ENCODE measurements at places on chromosomes 11 and 22. TPM values are rescaled to one million over a fixed set of nuclear protein-coding genes. Genes with fewer than 3 reads are reported as not detected.
A peak's percentile ranks its signal among the peaks of the same experiment; 100 is the strongest.

The RAG2 gene
- total RNA-seq, result 0.10 TPM

The WBP2NL gene
- total RNA-seq, result not detected

The ABCC8 gene
- not detected for total RNA-seq

The KCTD14 gene
- 0.15 TPM for total RNA-seq

The MAPK11 gene
- total RNA-seq, result 3.2 TPM

DNA sequence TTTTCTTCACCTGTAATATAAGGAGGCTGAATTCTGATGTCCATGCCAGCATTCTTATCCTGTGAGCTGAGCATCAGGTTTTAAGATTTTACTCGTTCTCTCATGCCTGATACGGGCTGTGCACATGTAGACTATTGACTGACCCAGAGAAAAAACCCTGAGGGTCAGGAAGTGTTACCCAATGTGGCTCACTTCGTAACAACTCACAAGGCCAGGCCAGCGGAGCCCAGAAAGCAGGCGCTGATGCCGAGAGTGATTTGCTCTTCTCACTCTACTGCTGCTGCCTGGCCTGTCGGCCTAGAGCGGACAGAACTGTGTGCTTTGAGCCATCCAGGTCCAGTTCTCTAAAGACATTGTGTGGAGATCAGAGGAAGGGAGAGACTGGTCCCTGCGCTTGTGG, 10.8 kb downstream of the THYN1 start:
- no peak for DNase-seq

DNA sequence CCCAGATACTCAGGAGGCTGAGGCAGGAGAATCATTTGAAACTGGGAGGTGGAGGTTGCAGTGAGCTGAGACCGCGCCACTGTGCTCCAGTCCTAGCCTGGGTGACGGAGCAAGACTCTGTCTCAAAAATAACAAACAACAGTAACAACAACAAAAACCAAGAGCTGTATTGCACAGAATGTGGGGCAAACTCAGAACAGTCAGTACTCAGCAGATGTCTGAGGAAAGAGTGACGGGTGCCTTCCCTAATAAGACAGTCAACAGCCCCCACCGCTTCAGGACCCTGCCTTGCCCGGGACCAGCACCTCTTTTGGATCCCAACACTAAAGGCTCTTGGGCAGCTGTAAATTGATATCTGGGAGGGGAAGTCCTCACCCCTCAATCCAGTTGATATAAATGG, 40.3 kb downstream of the RIBC2 start:
- no peak for DNase-seq

DNA sequence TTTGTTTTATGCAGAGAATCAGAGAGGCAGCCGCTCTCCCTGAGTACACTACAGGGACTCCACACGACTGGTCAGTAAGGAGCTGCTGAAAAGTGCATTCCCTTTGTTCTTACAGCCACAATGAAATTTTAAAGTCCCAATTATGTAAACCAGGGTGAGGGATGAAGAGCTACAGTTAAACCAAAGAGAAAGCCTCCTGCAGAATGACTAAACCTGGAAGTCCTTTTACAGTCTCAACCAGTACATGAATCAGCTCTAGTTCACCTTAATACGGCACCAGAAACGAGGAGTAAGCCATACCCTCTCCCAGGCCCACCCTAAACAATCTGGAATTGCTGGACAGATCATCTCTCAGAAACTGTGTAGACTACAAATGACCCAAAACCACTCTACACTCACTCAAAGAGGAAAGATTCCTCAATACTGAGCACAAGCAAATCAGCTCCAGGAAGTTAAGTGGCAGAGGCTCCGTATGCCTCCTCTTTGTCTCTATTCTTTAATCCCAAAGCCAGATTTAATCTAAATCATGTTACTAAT, 113.1 kb downstream of the RBFOX2 start:
- no peak for DNase-seq

DNA sequence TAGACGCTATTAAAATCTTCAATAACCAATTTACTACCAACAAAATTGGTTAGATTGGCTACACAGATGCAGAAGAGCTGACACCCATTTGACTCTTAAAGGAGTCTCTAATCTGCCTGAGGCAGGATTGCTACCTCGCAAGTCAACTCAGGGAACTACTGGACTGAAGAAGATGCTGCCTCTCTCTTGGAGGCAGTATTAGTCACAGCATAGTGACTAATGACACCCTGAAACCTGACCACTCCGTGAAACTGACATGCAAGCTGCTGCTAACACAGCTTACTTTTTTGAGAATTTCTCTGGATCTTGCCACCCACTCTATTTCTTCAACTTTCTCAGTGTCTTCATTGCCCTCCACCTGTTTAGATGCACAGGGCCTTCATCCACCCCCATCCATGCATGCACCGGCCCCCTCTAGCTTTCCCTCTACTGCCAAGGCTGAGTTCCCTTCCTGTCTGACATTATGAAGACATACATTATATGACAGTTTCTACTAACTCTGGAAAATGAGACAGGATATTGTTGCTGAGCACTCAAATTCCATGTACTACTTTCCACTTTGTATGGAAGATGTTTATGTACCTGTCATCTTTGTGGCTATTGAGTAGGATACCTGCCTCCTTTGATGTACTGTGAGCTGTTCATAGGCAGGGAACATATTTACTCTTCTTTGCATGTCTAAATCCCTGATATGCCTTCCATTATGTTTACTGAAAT, 183.2 kb downstream of the MSANTD4 start:
- DNase-seq, result peak; percentile 1

DNA sequence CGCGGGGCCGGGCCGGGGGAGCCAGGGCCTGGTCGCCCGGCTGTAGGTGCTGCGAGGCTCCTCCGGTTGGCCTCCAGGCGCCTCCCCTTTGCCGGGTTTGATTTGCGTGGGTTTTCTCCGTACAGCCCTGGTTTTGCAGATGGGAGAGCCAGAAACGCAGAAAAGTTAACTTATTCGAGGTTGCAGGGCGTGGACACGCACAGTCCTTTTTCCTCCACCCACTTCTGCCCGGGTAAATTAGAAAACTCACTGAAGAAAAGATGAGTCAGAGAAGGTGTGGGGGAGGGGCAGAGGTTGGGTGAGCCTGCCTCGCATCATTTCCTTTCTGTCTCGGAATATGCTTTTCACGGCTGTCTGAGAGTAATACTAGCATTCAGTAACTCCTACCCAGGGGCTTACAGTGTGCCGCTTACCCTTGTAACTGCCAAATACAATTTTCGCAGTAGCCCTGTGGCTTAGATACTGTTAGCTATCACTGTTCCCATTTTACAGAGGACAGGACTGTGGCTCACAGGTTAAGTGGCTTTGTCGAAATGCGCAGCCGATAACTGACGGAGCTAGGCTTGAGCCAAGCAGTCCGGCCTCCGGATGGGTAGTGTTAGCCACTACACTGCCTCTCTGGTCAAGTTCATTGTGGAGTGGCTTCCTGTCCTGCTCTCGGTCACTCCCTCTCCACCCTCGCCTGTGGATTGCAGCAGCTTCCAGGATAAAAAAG, 812 bp downstream of the FADD start:
- DNase-seq, result peak; percentile 53

GRCh38 chr11:102783720-102784119, 3.3 kb upstream of the MMP10 start:
- no peak for DNase-seq

DNA sequence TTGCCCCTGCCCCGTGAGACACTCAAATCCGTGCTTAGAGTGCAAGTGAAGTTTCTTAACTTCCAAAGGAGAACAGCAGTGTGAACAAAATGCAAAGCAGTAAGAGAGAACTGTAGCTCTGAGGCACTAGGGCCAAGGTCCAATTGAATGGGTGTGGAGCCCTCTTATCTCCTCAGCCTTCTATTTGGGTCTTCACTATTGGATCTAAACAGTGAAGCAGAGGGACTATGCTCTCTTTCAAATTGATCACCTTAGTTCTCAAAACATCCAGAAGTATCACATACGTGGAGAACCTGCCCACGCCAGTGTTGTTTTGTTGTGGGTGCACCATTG, 49.6 kb downstream of the C22orf31 start:
- DNase-seq, result no peak

GRCh38 chr11:99814738-99815137, 794.0 kb downstream of the CNTN5 start:
- DNase-seq, result no peak

DNA sequence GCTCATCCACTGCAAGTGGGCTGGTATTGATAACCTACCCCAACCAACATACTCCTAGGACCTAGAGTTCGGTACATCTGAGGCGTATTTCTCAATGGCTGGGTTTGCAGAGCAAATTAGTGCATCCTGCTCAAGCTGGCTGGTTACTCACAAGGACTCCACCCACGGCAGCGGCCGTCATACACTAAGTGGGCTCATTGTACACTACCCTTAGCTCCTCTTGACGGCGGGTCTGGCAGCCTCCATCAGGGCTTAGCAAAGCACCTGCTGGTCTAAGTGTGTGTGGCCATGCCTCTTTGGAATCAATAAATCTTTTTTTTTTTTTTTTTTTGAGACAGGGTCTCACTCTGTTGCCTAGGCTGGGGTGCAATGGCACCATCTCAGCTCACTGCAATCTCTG, 20.2 kb upstream of the KCNJ11 start:
- no peak for DNase-seq

- DNase-seq, result no peak
These were observed 12.1 kb downstream of the NADSYN1 start for GRCh38 chr11:71465054-71465453.

- peak; percentile 90 for DNase-seq
These were observed 54.1 kb downstream of the MICAL3 start for GRCh38 chr22:17970201-17970708.

- DNase-seq, result no peak
These were observed 303.7 kb downstream of the TTC28 start for GRCh38 chr22:28375761-28376534.
